CD8-positive, alpha-beta memory T cell (primary cell): ENCODE measurements at places on chromosomes 16 and 17.

DNA sequence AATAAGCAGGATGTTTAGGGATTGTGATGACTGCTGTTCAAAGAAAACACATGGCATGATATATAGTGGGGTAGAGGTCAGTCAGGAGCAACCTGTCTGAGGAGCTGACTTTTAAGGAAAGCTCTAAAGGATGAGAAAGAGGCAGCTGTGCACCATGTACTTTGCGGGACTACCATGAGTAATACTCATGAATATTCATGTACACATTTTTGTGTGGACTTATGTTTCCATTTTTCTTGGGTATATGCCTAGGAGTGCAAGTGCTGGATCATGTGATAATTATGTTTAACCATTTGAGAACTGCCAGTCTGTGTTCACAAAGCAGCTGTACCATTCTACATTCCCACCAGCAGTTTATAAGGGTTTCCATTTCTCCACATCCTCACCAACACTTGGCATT, 35.8 kb downstream of the BEAN1 start:
- no peaks in the 10 kb centered on the region for H3K4me1 ChIP-seq
- H3K27me3 ChIP-seq, result peaks cover 13% of the 10 kb centered on the region
- no peaks in the 10 kb centered on the region for H3K36me3 ChIP-seq
- H3K4me3 ChIP-seq, result no peak overlapping the region
- H3K27ac ChIP-seq, result no peak overlapping the region
- no peak for DNase-seq

DNA sequence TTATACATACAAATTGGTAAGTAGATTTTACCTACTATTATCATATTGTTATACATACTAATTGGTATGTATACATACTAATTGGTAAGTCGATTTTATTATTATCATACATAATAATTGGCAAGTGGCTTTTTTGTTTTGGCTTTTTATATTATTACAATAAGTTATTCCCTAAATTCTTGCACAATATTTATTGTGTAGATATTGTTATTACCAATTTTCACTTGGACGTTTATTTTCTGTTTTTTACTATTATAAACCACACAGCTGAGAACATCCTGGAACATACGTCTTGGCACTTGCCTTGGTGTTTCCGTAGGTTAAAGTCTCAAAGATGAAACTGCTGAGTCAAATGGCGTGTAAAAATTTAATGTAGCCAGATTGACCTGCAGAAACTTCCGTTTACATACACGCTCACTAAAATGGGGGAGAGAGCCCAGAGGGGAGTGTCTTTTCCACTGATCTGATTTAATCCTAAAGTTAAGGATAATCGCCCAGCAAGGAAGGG, 18.9 kb downstream of the GNGT2 start:
- peaks cover 4% of the 10 kb centered on the region for H3K4me1 ChIP-seq
- peak overlapping the region; percentile 78 for H3K27ac ChIP-seq
- H3K36me3 ChIP-seq, result no peaks in the 10 kb centered on the region
- no peaks in the 10 kb centered on the region for H3K27me3 ChIP-seq
- H3K4me3 ChIP-seq, result peak overlapping the region; percentile 94

DNA sequence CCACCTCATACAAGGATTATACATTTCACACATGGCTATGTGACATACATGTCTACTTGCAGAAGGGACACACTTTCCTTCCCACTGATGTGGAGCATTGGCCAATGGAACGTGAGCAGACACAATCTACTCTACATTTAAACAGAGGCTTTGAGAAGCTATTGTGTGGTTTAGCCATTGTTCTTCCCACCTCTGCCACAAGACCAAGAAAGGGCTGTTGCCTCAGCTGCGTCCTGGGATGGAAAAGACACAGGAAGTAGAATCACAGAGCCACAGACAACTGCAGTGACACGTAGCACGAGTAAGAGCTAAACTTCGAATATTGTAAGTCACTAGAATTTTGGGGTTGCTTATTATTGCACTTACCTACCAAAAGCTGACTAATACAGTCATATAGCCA, 33.3 kb downstream of the PRKCB start:
- no peak overlapping the region for H3K27ac ChIP-seq
- no peaks in the 10 kb centered on the region for H3K36me3 ChIP-seq
- peak; percentile 52 for DNase-seq
- no peaks in the 10 kb centered on the region for H3K27me3 ChIP-seq
- peaks cover 62% of the 10 kb centered on the region for H3K4me1 ChIP-seq

DNA sequence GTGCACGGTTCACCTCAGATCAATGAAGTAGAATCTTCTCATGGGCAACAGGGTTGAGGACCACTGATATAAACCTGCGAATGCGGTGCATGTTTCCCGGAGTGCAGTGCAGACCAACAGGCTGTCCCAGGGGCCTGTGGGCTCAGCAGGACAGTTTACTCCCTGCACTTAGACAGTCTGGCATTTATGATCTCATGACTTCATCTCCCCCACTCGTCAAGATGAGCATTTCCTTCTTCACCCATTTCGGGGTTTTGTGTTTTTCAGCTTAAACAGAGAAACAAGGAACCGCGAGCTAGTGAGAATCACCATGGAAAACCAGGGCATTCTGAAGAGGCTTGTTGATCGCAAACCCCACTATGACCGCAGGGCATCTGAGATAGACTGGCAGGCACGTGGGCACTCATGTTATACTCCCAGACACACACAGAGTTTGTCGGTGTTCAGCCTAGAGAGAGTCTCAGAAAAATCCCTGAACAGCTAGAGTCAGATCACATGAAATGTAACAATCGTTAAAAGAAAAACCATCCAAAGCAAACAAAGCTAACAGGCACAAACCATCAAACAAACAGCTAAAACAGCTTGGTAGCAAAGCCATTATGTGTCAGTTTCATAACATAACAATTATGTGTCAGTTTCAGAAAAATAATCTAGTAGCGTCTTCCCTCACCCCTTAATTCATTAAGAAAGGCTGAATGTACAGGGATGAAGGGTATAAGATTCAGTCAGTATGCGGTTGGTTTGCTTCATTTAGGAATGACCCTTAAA, 2.9 kb downstream of the CFAP97D1 start:
- no peaks in the 10 kb centered on the region for H3K36me3 ChIP-seq
- H3K4me3 ChIP-seq, result no peak overlapping the region
- H3K4me1 ChIP-seq, result peaks cover 7% of the 10 kb centered on the region
- no peak for DNase-seq
- H3K27me3 ChIP-seq, result peaks cover 20% of the 10 kb centered on the region
- no peak overlapping the region for H3K27ac ChIP-seq

GRCh38 chr17:30336369-30337171, 2.7 kb upstream of the TMIGD1 start:
- H3K27me3 ChIP-seq, result no peaks in the 10 kb centered on the region
- H3K4me1 ChIP-seq, result peaks cover 12% of the 10 kb centered on the region
- no peak overlapping the region for H3K4me3 ChIP-seq
- no peak overlapping the region for H3K27ac ChIP-seq

- H3K27ac ChIP-seq, result no peak overlapping the region
- no peak for DNase-seq
Observed at GRCh38 chr16:86039606-86040005, 140.6 kb downstream of the IRF8 start.

DNA sequence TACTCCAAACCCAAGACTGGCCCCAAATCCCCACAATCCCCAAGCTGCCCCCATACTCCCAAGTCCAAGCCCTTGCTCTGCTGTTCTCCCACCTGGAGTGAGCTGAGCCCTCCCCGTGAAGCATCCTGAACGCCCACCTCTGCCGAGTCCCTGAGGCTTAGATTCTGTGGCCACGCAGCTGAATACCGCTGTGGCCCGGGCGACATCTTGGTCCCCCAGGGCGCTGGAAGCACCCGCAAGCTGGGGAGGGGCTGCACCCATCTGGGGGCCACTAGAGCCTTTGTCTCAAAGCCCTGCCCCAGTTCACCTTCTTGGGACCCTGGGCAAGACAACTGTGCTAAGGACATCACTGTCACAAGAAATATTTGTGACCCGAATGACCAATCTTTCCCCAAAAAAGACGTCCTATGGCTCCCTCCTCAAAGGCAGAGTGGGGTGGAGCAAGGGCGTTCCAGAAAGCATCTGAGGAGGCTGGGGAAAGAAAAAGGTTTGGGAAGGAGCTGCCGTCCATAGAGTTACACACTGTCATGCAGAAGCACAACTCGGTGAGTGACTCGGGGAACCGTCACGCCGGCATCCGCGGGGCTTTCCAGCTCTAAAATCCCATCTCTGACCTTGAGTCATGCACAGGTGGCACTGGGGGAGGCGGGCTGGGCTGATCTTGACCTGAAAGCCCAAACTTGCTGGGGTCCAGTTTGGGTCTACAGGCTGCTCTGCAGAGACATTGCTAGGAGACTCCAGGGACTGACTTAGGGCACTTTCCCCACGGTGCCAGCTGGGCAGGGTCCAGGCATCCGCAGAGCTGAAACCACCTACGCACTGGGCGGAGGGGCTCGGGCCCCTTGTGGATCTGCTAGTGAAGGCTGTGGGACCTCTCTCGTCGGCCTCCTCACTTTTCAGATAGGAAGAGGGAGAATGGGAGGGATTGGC, 6.6 kb downstream of the PTX4 start:
- H3K27ac ChIP-seq, result no peak overlapping the region
- no peaks in the 10 kb centered on the region for H3K4me1 ChIP-seq
- DNase-seq, result no peak
- no peaks in the 10 kb centered on the region for H3K27me3 ChIP-seq
- no peak overlapping the region for H3K4me3 ChIP-seq

- no peak overlapping the region for H3K27ac ChIP-seq
- no peak for DNase-seq
- no peak overlapping the region for H3K4me3 ChIP-seq
- H3K27me3 ChIP-seq, result no peaks in the 10 kb centered on the region
- H3K36me3 ChIP-seq, result peaks cover 7% of the 10 kb centered on the region
Observed at GRCh38 chr16:67077871-67078270, 31.9 kb upstream of the PHAF1 start.

- H3K4me1 ChIP-seq, result peaks cover 16% of the 10 kb centered on the region
- H3K4me3 ChIP-seq, result peak overlapping the region; percentile 83
- DNase-seq, result peak; percentile 57
- H3K27me3 ChIP-seq, result no peaks in the 10 kb centered on the region
- H3K36me3 ChIP-seq, result no peaks in the 10 kb centered on the region
Observed at GRCh38 chr17:49851387-49852291, 3.8 kb upstream of the TAC4 start.

GRCh38 chr17:50161911-50162288, 3.9 kb upstream of the SGCA start:
- peaks cover 34% of the 10 kb centered on the region for H3K4me1 ChIP-seq
- H3K4me3 ChIP-seq, result peak overlapping the region; percentile 78
- no peak overlapping the region for H3K27ac ChIP-seq
- no peaks in the 10 kb centered on the region for H3K36me3 ChIP-seq
- no peaks in the 10 kb centered on the region for H3K27me3 ChIP-seq

GRCh38 chr17:79410681-79411080, 200.2 kb downstream of the RBFOX3 start:
- H3K4me3 ChIP-seq, result no peak overlapping the region
- no peak overlapping the region for H3K27ac ChIP-seq
- DNase-seq, result no peak
- no peaks in the 10 kb centered on the region for H3K36me3 ChIP-seq

DNA sequence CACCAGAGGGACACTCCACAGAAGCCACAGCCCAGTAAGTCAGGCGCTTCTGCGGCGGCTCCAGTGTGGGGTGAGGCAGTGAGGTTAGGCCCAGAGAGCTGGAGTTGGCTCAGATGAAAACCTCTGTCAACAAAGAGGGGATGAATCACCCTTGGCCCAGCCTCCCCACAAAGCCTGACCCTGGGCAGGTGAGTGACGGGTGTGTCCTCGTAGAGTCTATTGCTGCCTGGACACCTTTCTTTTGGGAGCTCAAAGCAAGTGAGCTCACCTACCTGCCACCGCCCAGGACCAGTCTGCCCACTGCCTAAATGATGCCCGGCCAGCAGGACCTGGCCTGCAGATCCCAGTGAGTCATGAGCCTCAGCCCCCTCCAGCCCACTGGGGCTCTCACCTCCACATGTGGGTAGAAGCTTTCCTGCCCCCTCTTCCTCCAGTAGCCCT, 24.9 kb upstream of the DBNDD1 start:
- peaks cover 8% of the 10 kb centered on the region for H3K27me3 ChIP-seq
- peaks cover 12% of the 10 kb centered on the region for H3K4me1 ChIP-seq
- DNase-seq, result no peak
- H3K4me3 ChIP-seq, result no peak overlapping the region
- no peak overlapping the region for H3K27ac ChIP-seq

- no peaks in the 10 kb centered on the region for H3K27me3 ChIP-seq
- no peaks in the 10 kb centered on the region for H3K36me3 ChIP-seq
- no peaks in the 10 kb centered on the region for H3K4me1 ChIP-seq
- no peak overlapping the region for H3K4me3 ChIP-seq
Observed at GRCh38 chr17:35099908-35100307, 19.8 kb downstream of the RAD51D start.

DNA sequence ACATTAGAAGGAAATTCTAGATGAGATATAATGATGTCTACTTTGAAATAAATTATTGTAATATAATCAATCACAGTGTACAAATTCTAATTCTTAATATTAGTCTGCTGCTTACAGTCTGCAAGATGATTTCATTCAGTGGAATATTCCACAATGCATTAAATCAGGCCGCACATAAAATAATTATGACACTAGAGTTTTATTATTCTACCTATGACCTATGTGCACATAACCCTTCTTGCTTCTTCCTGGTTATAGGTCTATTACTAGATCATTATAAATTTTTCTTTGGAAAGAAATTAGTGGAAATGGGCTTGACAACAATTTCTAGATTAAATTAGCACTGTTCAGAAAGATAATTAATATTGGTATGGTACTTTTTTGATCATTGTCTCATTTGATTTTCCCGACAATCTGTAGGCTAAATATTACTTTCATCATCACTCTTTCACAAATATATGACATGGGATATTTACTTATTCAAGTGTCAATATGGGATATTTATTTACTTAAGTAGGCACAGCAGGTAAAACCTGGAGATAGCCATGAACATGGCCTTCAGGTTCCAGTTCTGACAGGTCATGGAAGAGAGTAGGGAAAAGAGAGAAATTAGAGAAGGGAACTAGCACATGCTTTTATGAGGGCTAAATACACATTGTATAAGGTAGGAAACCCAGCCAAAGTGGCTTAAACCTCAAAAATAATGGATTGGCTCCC, 476.4 kb downstream of the TOX3 start:
- no peaks in the 10 kb centered on the region for H3K4me1 ChIP-seq
- H3K27ac ChIP-seq, result no peak overlapping the region
- DNase-seq, result no peak
- H3K4me3 ChIP-seq, result no peak overlapping the region
- H3K27me3 ChIP-seq, result no peaks in the 10 kb centered on the region
- H3K36me3 ChIP-seq, result no peaks in the 10 kb centered on the region

- no peaks in the 10 kb centered on the region for H3K36me3 ChIP-seq
- no peak overlapping the region for H3K27ac ChIP-seq
- H3K4me3 ChIP-seq, result no peak overlapping the region
Observed at GRCh38 chr16:89934611-89935553, 11.7 kb downstream of the TUBB3 start.

- H3K4me3 ChIP-seq, result no peak overlapping the region
- H3K27ac ChIP-seq, result no peak overlapping the region
- no peaks in the 10 kb centered on the region for H3K36me3 ChIP-seq
- no peaks in the 10 kb centered on the region for H3K4me1 ChIP-seq
Observed at GRCh38 chr17:63189082-63189481, 223.0 kb downstream of the TANC2 start.

DNA sequence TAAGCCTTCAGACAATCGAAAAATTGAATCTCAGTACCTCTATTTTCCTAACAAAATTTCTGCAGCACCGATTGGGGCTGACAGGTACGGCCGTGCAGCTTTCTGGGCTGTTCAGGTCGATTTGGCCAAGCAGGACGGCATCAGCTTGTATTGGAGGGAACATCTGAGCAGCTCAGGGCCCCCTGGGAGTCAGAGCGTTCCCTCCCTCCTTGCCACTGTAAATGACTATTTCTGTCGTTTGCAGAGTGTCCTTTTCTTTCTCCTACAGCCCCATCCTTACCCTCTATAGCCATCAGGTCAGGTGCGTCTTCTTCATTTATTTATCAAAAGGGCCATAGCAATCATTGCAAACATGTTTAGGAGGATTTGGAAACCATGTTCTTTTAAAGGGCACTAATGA, 731.1 kb downstream of the WWOX start:
- no peak overlapping the region for H3K27ac ChIP-seq
- H3K4me1 ChIP-seq, result no peaks in the 10 kb centered on the region
- H3K36me3 ChIP-seq, result no peaks in the 10 kb centered on the region
